Right cardiac atrium (tissue), 5 donors: ENCODE measurements at places on chromosomes 3 and 15. TPM values are rescaled to one million over a fixed set of nuclear protein-coding genes. Genes with fewer than 3 reads are reported as not detected.

The NAALADL2 gene
- 1.3 TPM for polyA plus RNA-seq

The AGBL1 gene
- polyA plus RNA-seq = not detected

The RFTN1 gene
- 21.2 TPM for polyA plus RNA-seq

The CTXND1 gene
- polyA plus RNA-seq = 0.43 TPM

The TMEM115 gene
- 32.5 TPM for polyA plus RNA-seq

The GPX1 gene
- 258 TPM for polyA plus RNA-seq

The UBA7 gene
- polyA plus RNA-seq = 25.1 TPM

The PPARG gene
- 16.7 TPM for polyA plus RNA-seq

The LRTM1 gene
- not detected for polyA plus RNA-seq

The SPATA12 gene
- 0.02 TPM for polyA plus RNA-seq

The SERPINI2 gene
- 1.3 TPM for polyA plus RNA-seq

The TMEM207 gene
- not detected for polyA plus RNA-seq

The ATP8B4 gene
- 3.0 TPM for polyA plus RNA-seq

The TRAIP gene
- 0.81 TPM for polyA plus RNA-seq

The WDR49 gene
- polyA plus RNA-seq = 4.4 TPM

The RBP2 gene
- polyA plus RNA-seq = not detected

The PLSCR5 gene
- not detected for polyA plus RNA-seq

The SLC12A1 gene
- not detected for polyA plus RNA-seq

The GOLGA6L7 gene
- polyA plus RNA-seq = not detected

The GRAMD1C gene
- 0.38 TPM for polyA plus RNA-seq

The DUOX2 gene
- 0.41 TPM for polyA plus RNA-seq

The NR2E3 gene
- 0.05 TPM for polyA plus RNA-seq

The SCG5 gene
- 0.48 TPM for polyA plus RNA-seq

The SNX33 gene
- 13.2 TPM for polyA plus RNA-seq

The SLC38A3 gene
- 5.4 TPM for polyA plus RNA-seq

The FAM131A gene
- 34.3 TPM for polyA plus RNA-seq

The NEO1 gene
- 7.5 TPM for polyA plus RNA-seq

The ITGA11 gene
- polyA plus RNA-seq = 11.6 TPM

The GRIP2 gene
- polyA plus RNA-seq = 9.9 TPM

The CPN2 gene
- polyA plus RNA-seq = 0.07 TPM

The SLC28A1 gene
- polyA plus RNA-seq = 0.32 TPM

The GOLGA6L10 gene
- 0.72 TPM for polyA plus RNA-seq

The EFHB gene
- polyA plus RNA-seq = 2.2 TPM

The KAT2B gene
- 20.9 TPM for polyA plus RNA-seq

The PAQR5 gene
- 0.32 TPM for polyA plus RNA-seq

The MYL3 gene
- polyA plus RNA-seq = 1,012 TPM

The TTLL13 gene
- 0.72 TPM for polyA plus RNA-seq

The C3orf18 gene
- 29.5 TPM for polyA plus RNA-seq

The CERS3 gene
- polyA plus RNA-seq = 0.02 TPM

The AMIGO3 gene
- polyA plus RNA-seq = 0.57 TPM

The THRB gene
- 5.3 TPM for polyA plus RNA-seq

The PSTPIP1 gene
- 1.9 TPM for polyA plus RNA-seq

The GPR62 gene
- 0.34 TPM for polyA plus RNA-seq

The EHD4 gene
- 26.3 TPM for polyA plus RNA-seq

The ANKRD63 gene
- polyA plus RNA-seq = 0.68 TPM

The KCNAB1 gene
- polyA plus RNA-seq = 1.6 TPM

The SLC22A14 gene
- polyA plus RNA-seq = 0.11 TPM

The INKA1 gene
- polyA plus RNA-seq = 3.9 TPM

The PPM1L gene
- polyA plus RNA-seq = 6.1 TPM

The SLC6A20 gene
- polyA plus RNA-seq = not detected

The GOLGA8O gene
- 1.00 TPM for polyA plus RNA-seq

The UQCRC1 gene
- 865 TPM for polyA plus RNA-seq
